Thoracic aorta (tissue), 2 donors: ENCODE measurements at places on chromosomes 2 and 18. TPM values are rescaled to one million over a fixed set of nuclear protein-coding genes. Genes with fewer than 3 reads are reported as not detected.

EFR3B gene
- 0.81 TPM for total RNA-seq

DNA sequence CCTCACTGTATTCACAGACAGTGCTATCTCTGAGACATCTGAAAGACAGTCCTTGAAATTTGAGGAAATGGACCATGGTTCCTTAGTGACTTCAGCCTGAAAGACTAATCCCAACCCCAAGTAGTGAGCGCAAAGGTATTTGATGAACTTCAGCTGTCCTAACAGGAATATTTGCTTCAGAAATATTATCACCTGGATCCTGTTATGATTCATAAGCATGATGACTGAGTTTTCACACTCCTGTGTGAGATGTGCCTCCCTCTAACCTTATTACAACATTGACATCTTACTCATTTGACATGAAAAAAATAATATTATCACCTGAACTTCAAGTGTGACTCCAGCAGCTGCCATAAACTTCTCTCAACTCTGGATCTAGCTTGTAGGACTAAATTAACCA is 11.6 kb upstream of the MRPL19 start:
- no peaks in the 10 kb centered on the region for H3K4me1 ChIP-seq
- H3K4me3 ChIP-seq, result no peak overlapping the region
- H3K27me3 ChIP-seq, result no peaks in the 10 kb centered on the region
- DNase-seq, result no peak

CDK15 gene
- total RNA-seq, result 1.5 TPM

GPR45 gene
- total RNA-seq, result not detected

GRCh38 chr18:35000457-35000856 is 40.8 kb upstream of the MAPRE2 start:
- H3K4me3 ChIP-seq, result no peak overlapping the region
- no peaks in the 10 kb centered on the region for H3K4me1 ChIP-seq
- H3K27me3 ChIP-seq, result no peaks in the 10 kb centered on the region
- no peak for DNase-seq
- H3K27ac ChIP-seq, result no peak overlapping the region
- no peaks in the 10 kb centered on the region for H3K36me3 ChIP-seq

DNA sequence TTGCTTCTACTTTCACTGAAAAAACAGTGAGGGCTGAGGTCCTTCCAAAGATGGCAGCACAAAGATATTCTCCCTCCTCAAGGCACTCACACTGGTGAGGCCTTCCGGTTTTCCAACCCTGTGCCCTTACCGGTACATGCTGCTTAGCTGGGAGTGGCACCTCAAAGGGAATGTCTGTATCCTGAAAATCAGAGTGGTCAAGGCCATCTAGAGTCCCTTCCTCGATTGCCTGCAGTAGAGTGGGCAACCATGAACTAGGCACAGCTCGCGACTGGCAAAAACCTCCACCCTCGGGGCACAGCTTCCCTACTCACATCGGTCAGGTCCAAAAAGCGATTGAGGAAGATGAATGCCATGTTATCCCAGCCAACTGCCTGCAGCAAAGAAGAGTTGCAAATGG is 3.4 kb downstream of the KRTCAP3 start:
- H3K4me1 ChIP-seq, result no peaks in the 10 kb centered on the region
- H3K27ac ChIP-seq, result no peak overlapping the region
- no peak for DNase-seq
- H3K27me3 ChIP-seq, result no peaks in the 10 kb centered on the region
- no peak overlapping the region for H3K4me3 ChIP-seq

GRCh38 chr2:208315081-208315788 is 49.2 kb downstream of the PIKFYVE start:
- no peak overlapping the region for H3K4me3 ChIP-seq
- peak overlapping the region; percentile 8 for H3K27ac ChIP-seq
- H3K4me1 ChIP-seq, result peaks cover 38% of the 10 kb centered on the region
- H3K27me3 ChIP-seq, result no peaks in the 10 kb centered on the region
- DNase-seq, result no peak

DNA sequence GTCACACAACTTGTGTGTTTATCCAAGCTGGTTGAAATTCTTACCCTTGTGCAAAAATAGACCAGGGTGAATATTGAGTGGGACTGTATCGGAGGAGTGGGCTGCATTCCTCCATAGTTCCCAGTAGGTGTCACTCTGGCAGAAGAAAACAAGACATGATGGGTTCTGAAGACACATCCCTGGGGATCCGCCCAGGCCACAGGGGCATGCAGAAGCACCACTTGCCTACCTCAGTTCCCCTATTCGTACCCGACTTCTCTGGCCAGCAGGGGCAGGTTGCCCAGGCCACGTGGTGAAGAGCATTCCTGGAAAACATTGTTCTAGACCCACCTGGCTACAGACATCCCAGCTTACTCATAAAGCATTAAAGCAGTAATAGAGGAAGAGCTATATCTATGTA is 168.2 kb downstream of the FAM210A start:
- DNase-seq, result no peak
- no peak overlapping the region for H3K27ac ChIP-seq
- H3K4me3 ChIP-seq, result no peak overlapping the region
- no peaks in the 10 kb centered on the region for H3K27me3 ChIP-seq
- peaks cover 6% of the 10 kb centered on the region for H3K4me1 ChIP-seq
- H3K36me3 ChIP-seq, result no peaks in the 10 kb centered on the region

DNA sequence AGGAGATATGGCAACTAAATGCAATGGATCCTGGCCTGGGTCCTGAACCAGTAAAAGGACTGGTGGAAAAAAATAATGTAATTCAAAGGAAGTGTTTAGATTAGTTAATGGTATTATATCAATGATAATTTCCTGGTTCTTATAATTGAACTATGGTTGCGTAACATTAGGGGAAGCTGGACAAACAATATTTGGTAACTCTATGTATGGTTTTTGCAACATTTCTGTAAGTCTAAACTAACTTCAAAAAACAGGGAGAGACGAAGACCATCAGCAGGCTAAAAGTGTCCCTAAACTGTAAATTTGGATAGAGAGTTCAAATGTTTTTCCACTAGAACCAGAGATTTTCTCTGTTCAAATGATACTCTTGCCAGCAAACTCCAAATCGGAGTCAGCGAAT is 36.9 kb downstream of the KLF7 start:
- peaks cover 46% of the 10 kb centered on the region for H3K4me1 ChIP-seq
- H3K36me3 ChIP-seq, result peaks cover 3% of the 10 kb centered on the region
- DNase-seq, result no peak
- no peaks in the 10 kb centered on the region for H3K27me3 ChIP-seq
- no peak overlapping the region for H3K4me3 ChIP-seq
- H3K27ac ChIP-seq, result no peak overlapping the region

GRCh38 chr18:3441290-3441689 is 8.7 kb upstream of the TGIF1 start:
- no peak for DNase-seq
- no peaks in the 10 kb centered on the region for H3K36me3 ChIP-seq
- no peaks in the 10 kb centered on the region for H3K4me1 ChIP-seq
- H3K4me3 ChIP-seq, result no peak overlapping the region
- no peaks in the 10 kb centered on the region for H3K27me3 ChIP-seq

- H3K27ac ChIP-seq, result no peak overlapping the region
- no peaks in the 10 kb centered on the region for H3K4me1 ChIP-seq
- no peaks in the 10 kb centered on the region for H3K27me3 ChIP-seq
- no peak for DNase-seq
- no peak overlapping the region for H3K4me3 ChIP-seq
These were observed 233.1 kb downstream of the HAUS1 start for GRCh38 chr18:46337271-46337670.

DNA sequence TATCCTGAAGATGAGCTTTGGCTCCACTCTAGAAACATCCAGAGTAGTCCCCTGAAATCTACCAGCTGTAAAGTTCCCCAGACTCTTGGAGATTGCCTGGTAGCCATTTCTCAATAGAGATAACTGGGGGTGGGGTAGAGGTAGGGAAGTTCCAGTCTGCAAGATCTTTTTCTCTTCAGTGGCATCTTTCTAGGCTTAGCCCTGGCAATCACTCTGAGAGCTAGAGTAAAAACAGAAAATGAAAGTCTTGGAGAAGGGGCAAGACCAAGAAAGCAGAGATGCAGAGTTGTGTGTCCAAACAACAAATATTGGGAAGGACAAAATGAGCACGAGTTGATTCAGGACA is 41.8 kb upstream of the LCLAT1 start:
- peaks cover 59% of the 10 kb centered on the region for H3K4me1 ChIP-seq
- no peaks in the 10 kb centered on the region for H3K27me3 ChIP-seq
- H3K36me3 ChIP-seq, result no peaks in the 10 kb centered on the region
- no peak overlapping the region for H3K4me3 ChIP-seq
- H3K27ac ChIP-seq, result no peak overlapping the region

DNA sequence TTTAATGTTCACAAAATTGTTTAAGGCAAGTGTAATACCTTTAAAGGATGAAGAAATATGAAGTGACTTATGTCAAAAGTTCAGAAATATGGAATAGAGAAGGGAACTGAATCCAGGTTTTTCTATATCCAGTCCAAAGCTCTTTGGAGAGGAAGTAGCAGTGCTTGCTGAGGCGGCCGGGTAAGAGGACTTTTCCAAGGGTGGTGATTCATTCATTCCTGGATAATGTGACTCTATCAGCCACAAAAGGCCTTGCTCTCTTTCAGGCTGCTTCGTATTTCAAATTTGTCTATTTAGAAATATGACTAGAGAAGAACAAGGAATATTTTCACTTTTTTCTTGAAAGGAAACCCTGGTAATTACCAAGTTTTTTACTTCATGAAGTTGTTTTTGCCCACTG is 830.1 kb upstream of the ZEB2 start:
- no peak overlapping the region for H3K4me3 ChIP-seq
- no peaks in the 10 kb centered on the region for H3K36me3 ChIP-seq
- no peak for DNase-seq
- no peak overlapping the region for H3K27ac ChIP-seq

DUSP2 gene
- 8.5 TPM for total RNA-seq

DNA sequence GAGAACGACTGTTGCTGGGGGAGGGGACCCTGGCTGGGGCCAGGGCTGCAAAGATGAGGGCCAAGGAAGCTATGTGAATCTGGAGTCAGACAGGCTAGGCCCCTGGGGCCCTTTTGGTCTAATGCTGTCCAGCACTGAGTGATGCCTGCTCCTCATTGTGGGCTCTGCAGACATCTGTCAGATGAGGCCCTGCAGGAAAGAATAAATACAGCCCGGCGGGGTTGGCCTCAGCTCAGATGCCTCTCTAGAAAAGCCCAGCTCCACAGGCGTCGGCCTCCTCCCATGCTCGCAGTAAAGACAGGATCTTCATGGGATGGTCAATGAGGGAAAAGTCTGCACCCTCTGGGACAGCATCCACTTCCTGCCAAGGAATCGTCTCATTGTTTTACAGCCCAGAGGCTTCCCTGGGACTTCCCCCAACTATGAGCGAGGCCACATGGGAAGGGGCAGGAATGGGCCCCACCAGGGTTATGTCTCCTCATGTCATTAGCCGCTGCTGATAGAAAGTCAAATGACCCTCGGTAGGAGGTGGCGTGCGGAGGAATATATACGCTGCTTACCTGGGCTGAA is 125.8 kb upstream of the GLI2 start:
- H3K4me3 ChIP-seq, result no peak overlapping the region
- no peaks in the 10 kb centered on the region for H3K36me3 ChIP-seq
- no peaks in the 10 kb centered on the region for H3K27me3 ChIP-seq
- peaks cover 18% of the 10 kb centered on the region for H3K4me1 ChIP-seq
- no peak overlapping the region for H3K27ac ChIP-seq

CFAP65 gene
- not detected for total RNA-seq

- no peak overlapping the region for H3K27ac ChIP-seq
- no peaks in the 10 kb centered on the region for H3K36me3 ChIP-seq
- no peaks in the 10 kb centered on the region for H3K27me3 ChIP-seq
- no peak overlapping the region for H3K4me3 ChIP-seq
- no peak for DNase-seq
These were observed 322.2 kb downstream of the ETAA1 start for GRCh38 chr2:67719351-67719750.

DNA sequence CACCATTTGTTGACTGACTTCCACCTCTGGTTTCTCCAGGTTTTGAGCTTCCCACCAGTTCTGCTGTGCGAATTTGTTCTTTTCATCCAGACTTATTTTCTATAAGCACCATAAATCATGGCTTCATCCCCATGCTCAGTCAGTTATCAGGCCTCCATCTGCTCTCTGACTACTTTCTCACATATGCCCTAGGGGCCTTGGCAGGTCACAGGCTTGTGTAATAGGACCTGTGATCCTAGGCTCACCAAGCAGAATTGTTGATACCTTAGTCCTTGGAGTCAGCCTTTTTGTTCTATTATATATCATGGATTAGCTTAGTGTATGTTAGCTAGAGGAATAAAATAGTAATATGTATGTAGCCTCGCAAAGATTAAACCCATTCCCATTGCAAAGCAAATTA is 284.2 kb upstream of the TANK start:
- no peak overlapping the region for H3K27ac ChIP-seq
- no peak for DNase-seq
- H3K4me3 ChIP-seq, result no peak overlapping the region
- no peaks in the 10 kb centered on the region for H3K27me3 ChIP-seq
- no peaks in the 10 kb centered on the region for H3K36me3 ChIP-seq
- peaks cover 4% of the 10 kb centered on the region for H3K4me1 ChIP-seq

DNA sequence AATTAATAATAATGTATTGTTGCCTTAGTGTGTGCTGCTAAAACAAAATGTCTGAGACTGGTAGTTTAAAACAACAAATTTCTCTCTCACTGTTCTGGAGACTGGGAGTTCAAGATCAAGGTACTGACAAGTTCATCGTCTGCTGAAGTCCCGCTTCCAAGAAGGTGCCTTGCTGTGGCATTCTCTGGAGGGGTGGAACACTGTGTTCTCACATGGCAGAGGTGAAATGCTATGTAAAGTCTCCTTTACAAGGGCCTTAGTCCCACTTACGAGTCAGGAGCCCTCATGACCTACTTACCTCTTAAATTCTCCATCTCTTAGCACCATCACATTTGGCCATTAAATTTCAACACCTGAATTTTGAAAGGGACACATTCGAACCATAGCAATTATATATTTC is 299.2 kb upstream of the RBMS1 start:
- no peaks in the 10 kb centered on the region for H3K36me3 ChIP-seq
- H3K4me1 ChIP-seq, result no peaks in the 10 kb centered on the region
- no peak for DNase-seq
- no peak overlapping the region for H3K27ac ChIP-seq

- H3K36me3 ChIP-seq, result no peaks in the 10 kb centered on the region
- H3K27me3 ChIP-seq, result no peaks in the 10 kb centered on the region
- H3K4me1 ChIP-seq, result no peaks in the 10 kb centered on the region
- no peak for DNase-seq
These were observed 17.4 kb upstream of the SMARCAL1 start for GRCh38 chr2:216394881-216395280.
